ENCODE measurements at places on chromosomes 5 and 9.
A peak's percentile ranks its signal among the peaks of the same experiment; 100 is the strongest.

GRCh38 chr5:3393122-3393919 lies 202.3 kb upstream of the IRX1 start:
- no peak for DNase-seq

- DNase-seq, result no peak
These were observed 13.1 kb upstream of the IFNA5 start for GRCh38 chr9:21317956-21318923.

- DNase-seq, result no peak
These were observed 453.5 kb downstream of the GADD45G start for GRCh38 chr9:90058182-90058763.

- no peak for DNase-seq
These were observed 129.3 kb upstream of the LPCAT1 start for GRCh38 chr5:1652873-1653697.

DNA sequence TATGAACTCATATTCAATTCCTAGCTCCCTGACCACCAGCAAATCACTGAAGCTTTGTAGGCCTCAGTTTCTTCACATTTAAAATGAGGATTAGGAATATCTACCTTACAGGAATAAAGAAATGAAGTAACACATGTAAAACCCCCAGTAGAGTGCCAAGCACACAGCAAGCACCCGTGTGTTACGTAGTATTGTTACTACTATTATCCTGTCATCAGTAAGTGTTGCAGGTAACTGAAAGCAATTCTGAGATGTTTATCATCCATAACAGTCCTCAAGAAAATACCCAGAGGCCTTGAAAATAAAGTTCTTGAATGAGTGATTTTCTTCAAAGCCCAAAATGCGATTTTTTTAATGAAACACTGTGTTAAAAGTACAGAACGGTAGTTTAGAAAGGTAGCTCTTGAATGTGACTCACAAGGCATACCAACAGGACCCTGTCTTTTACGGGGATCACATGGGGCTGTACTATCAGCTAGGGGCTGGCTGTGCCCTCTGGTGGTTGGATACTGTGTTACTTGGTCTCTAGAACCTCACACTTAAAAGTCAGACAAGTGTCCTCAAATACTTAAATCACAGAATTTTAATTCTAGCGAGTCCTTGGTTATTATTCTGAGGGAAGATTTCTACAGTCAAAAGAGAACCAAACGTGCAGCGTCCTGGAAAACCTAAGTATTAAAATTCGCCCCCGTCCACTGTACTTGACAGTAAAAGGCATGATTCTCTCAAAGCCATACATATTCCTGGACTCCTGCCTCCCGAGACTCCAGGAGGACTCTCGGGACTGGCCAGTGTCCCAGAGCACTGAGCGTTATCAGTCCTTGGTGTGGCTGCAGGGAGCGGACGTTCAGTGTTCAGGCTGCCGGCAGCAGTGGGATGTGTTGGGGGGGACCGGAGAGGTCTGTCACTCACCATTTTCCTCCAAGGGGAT lies 725 bp downstream of the NDUFB6 start:
- DNase-seq, result peak; percentile 47

GRCh38 chr5:126972062-126972895 lies 58.1 kb downstream of the MARCHF3 start:
- DNase-seq, result peak; percentile 6

- DNase-seq, result no peak
These were observed 186.2 kb downstream of the TMEM38B start for GRCh38 chr9:105880517-105880916.

GRCh38 chr5:116409591-116410296 lies 164.9 kb downstream of the SEMA6A start:
- no peak for DNase-seq

DNA sequence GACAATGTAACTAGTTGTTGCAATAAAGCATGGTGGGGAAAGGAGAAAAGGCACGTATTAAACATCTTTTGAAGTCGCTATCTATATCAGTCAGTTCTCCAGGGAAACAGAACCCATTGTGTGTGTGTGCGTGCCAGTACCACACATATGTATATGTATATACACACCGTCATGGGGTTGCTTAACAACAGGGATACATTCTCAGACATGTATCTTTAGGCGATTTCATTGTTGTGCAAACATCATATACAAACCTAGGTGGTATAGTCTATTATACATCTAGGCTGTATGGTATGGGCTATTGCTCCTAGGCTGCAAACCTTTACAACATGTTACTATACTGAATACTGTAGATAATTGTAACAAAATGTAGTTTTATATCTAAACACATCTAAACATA lies 2.3 kb downstream of the CDKN2B-AS1 start:
- DNase-seq, result no peak

DNA sequence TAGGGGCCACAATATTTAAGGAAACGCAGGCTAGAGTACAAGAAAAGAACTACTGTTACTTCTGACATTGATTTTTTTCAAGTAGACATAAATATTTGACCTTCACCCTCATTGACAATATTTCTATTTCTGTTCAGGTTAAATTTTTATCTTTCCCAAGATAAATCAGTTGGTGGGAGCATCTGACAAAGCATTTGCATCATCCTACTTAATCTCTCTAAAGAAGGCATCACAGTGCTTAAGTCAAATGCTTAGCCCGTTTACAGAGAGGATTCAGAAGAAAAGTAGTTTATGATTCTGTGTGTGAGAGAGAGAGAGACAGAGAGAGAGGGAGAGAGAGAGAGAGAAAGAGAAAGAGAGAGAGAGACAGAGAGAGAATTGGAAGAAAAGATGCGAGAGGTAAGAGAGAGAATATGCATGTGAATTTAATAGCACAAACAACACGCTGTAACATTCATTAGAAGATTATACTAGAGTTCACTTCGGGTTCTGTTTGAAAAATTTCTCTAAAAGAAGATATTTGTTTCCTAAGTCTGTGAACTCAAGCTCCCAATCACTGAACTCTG lies 1093.3 kb upstream of the CDH6 start:
- no peak for DNase-seq

- no peak for DNase-seq
These were observed 600.2 kb upstream of the TLE4 start for GRCh38 chr9:78971540-78971939.

DNA sequence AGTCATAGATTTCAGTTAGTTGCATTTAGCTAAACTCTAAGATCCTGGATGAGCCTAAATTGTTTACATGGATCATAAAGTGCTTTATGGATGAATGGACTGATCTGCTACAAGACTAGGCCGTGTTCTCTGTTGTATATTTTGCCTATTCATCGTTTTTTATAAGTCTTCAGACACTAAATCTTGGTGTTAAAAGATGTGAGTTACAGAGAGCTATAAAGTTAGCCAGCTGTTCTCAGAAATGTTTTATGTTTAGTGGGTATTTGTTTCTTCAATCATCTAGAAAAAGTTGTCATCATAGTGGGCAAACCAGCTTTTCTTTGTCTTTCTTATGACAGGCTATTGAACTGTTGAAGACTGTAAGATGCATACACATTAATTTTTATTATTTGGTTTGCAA lies 585.8 kb upstream of the SEMA6A start:
- no peak for DNase-seq

DNA sequence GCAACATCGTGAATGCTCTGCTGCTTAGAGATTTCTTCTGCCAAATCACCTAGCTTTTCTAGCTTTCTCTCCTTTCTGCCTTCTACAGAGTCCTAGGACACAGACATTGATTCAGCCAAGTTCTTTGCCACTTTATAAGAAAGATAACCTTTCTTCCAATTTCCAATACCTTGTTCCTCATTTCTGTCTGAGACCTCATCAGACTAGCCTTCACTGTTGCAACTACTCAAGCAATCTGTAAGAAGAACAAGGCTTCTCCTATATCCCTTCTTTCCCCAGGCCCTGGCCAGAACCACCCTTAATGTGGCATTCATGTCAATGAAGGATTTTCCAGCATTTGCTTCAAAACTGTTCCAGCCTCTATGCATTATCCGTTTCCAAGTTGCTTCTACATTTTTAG lies 24.3 kb downstream of the FBXO10 start:
- no peak for DNase-seq

DNA sequence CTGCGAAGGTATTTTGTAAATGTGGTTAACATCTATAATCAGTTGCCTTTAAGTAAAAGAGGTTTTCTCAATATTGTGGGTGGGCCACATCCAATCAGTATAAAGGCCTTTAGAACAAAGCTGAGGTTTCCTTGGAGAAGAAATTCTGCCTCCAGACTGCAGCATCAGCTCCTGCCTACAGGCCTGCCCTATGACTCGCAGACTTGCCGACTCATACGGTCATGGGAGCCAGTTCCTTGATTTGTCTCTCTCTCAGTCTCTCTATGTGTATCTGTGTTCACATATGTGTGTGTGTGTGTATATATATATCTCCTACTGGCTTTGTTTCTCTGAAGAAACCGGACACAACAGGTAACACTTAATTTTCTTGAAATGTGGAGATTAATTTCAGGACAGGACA lies 45.3 kb downstream of the SLC36A1 start:
- no peak for DNase-seq

GRCh38 chr9:31848505-31849285 lies 535.7 kb upstream of the ACO1 start:
- DNase-seq, result no peak

GRCh38 chr9:129021091-129021490 lies 7.0 kb downstream of the SH3GLB2 start:
- no peak for DNase-seq

All from stimulated activated CD8-positive, alpha-beta memory T cell treated with anti-CD3 and anti-CD28 coated beads, Interleukin-4, amount 100 ng/mL, for 4 hours (primary cell).